Activated T-cell treated with anti-CD3 and anti-CD28 coated beads, Interleukin-2, amount 50 U/mL, for 1 hour (primary cell): ENCODE measurements at places on chromosomes 7 and 10.

GRCh38 chr10:29849886-29850285 is 209.5 kb downstream of the JCAD start:
- no peak for DNase-seq

GRCh38 chr7:1521456-1521855 is 9.0 kb upstream of the MAFK start:
- DNase-seq: no peak

GRCh38 chr10:73953665-73954064 is 42.7 kb downstream of the PLAU start:
- DNase-seq: no peak

GRCh38 chr7:155467846-155468784 is 10.2 kb downstream of the EN2 start:
- no peak for DNase-seq

- no peak for DNase-seq
Measured at GRCh38 chr10:126696684-126697083, 26.2 kb upstream of the C10orf90 start.

DNA sequence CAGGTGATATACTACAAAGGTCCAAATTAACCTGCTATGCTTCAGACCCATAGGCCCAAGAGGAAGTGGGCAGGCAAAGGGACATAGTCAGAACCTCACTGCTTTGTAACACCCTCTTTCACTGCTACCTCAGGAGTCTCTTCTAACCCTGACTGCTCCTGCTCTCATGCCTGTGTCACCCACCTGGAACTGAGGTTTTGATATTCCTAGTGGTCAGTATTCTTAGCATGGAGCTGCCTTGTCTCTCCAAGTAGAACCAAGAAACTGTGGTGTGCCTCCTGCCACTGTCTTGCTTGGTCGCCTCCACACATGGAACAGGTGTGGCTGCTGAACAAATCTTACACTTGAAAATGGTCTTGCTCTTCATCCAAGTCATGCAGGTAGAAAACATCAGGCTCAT is 677.5 kb downstream of the XPNPEP1 start:
- DNase-seq: no peak

DNA sequence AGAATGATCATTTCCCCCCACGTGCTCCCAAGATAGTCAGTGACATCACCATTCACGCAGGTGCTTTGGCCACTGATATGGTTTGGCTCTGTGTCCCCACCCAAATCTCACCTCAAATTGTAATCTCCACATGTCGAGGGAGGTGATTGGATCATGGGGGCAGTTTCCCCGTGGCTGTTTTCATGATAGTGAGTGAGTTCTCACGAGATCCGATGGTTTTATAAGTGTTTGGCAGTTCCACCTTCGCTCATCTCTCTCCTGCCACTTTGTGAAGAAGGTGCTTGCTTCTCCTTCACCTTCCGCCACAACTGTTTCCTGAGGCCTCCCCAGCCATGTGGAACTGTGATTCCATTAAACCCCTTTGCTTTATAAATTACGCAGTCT is 205.4 kb upstream of the SH2B2 start:
- DNase-seq: no peak

- DNase-seq: no peak
Measured at GRCh38 chr7:133183042-133183794, 69.7 kb upstream of the EXOC4 start.

DNA sequence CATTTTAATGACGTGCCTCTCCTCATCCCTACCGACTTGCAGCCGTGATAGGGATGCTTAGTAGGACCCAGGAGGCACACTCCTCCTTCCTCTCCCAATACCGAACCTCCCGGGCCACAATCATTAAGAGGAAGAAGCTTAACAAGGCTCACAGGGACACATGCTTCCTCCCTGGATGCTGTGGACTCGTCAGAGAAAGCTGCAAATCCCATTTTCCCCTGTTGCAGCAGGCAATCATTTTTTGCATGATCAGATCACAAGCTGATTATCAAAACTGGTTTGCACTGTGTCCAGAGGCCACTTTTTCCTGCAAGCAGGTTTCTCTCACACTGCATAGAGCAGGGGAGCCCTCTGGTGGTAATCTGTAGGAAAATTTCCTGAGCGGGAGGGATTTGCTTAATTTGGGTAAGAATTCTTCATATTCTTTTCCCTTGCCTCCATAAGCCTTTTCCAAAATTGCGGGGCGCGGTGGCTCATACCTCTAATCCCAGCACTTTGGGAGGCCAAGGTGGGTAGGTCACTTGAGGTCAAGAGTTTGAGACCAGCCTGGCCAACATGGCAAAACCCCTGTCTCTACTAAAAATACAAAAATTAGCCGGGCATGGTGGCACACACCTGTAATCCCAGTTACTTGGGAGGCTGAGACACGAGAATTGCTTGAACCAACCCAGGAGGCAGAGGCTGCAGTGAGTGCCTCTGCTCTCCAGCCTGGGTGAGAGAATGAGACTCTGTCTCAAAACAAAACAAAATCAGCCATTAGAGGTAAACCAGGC is 16.1 kb upstream of the LAMB4 start:
- peak; percentile 23 for DNase-seq

- DNase-seq: peak; percentile 30
Measured at GRCh38 chr7:27182861-27183681, 2.0 kb downstream of the HOXA11 start.

DNA sequence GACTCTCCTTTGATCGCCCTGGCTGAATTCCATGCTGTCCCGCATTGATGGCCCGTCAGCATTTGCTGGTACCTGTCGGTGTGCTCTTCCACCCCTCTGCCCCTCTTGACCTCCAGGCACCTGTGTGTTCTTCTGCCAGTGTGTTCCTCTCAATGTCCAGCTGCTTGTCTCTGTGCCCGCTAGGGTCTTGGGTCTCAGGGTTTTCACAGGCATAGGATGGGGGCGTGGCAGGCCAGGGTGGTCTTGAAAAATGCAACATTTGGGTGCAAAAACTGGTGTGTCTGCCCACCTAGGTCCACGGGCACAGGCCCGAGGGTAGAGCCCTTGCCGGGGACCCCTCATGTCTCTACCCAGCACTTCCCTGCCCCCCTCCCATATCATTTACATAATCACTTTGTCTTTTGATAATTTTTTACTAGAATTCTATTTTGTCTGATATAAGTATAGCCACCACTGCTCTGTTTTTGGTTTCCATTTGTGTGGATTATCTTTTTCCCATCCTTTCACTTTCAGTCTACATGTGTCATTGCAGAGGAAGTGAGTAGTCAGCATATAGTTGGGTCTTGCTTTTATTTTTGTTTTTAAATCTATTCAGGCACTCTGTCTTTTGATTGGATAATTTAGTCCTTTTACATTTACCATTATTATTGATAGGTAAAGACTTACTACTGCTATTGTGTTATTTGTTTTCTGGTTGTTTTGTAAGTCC is 46.6 kb upstream of the ADRA2A start:
- no peak for DNase-seq

GRCh38 chr10:734481-734880 is 45.0 kb upstream of the DIP2C start:
- DNase-seq: no peak

GRCh38 chr7:105224884-105225651 is 163.7 kb downstream of the SRPK2 start:
- DNase-seq: no peak

GRCh38 chr7:24720283-24720682 is 37.0 kb downstream of the GSDME start:
- no peak for DNase-seq

- DNase-seq: no peak
Measured at GRCh38 chr7:2190531-2190930, 42.2 kb downstream of the MAD1L1 start.
